Inflammatory macrophage (primary cell): ENCODE measurements at places on chromosomes 16 and 17.

DNA sequence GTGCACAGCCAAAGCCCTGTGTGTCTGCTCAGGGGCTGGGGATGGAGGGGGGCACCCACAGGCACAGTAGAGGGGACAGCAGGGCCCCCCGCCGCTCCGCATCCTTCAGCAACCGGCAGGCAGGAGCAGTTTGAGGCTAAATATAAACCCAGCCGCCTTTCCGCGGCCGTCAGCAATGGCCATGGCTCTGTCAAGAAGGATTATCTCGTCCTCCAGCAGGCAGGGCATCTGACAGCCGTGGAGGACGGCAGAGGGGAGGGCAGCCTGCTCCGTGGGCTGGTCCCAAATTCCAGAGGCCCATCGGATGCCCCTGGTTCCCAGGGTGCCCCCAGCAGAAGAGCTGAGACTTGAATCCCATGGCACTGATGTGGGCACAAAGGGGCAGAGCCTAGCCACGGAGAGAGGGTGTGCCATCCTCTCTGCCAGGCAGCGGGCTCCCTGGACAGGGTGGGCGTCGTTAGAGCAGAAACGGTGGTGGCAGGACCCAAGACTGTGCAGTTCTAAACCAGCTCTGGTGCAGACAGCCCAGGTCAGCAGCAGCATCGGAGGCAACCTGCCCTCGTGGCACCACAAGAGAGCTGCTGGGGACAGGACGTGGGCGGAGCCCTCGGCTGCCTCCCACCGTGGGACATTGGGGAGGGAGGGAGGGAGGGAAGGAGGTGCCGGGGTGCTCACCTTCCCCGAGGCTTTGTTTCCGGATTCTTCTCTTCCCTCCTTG lies 198.8 kb upstream of the CIBAR2 start:
- no peak for DNase-seq

DNA sequence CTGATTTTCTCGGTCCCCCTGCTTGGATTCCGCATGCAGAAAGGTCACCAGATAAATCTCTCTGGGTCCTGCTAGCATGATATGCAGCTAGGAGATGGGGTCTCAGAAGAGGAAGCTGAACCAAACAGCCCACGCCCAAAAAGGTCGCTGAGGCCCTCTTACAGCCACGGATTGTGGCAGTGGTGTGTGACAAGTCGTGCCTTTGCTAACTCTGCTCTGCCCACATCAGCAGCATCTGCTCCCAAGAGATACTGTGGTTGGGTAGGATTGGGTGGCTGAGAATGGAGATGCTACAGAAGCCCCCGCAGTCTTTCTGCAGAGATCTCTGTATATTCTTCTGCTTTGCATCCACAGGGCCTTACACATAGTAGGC lies 15.2 kb upstream of the SKAP1 start:
- DNase-seq = no peak

DNA sequence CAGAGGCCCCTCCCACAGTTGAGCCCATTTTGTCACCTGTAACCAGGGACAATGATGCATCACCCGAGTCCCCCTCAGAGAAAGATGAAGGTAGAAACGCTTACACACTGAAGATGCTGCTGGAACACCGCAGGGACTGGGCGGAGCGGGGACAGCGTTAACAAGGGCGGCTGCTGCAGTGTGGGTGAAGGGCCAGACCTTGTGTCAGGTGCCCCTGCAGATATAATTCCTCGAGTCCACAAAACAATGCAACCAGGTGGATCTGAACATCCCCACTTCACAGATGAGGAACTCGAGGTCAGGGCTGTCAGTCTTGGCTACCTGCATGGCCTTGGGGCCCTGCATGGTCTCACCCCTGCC lies 6.3 kb upstream of the MAPK7 start:
- no peak for DNase-seq

GRCh38 chr16:88503374-88503770 lies 50.3 kb downstream of the ZFPM1 start:
- DNase-seq = no peak

GRCh38 chr17:8900626-8901585 lies 33.4 kb upstream of the PIK3R6 start:
- DNase-seq = peak; percentile 67

DNA sequence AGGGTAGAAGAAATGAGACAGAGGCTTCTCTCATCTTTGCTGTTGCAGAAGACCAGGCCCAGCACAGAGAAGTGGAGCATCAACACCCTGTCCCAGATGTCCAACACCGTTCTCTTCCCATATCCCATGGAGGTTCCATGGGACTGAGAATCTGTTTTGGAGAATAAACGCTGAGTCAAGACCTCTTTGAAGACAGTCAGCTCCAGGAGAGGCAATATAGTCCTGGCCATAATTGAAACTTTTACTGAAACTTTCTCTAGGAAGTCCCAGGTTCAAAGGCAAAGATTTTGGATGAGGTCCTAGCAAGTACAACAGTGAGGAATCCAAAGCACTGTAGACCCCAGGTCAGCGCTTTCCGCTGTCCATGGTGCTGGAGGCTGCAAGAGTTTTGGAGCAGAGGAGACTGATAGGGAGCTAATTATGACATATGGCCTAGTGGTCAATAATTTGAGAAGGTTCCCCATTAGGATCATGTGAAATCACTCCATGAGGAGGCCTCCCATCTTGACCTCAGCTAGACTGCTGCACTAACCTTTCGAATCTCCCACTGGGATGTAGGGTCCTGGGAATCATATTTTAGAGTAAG lies 36.0 kb downstream of the OSBPL7 start:
- no peak for DNase-seq

GRCh38 chr17:16989230-16989952 lies 17.5 kb upstream of the TNFRSF13B start:
- DNase-seq = peak; percentile 14

DNA sequence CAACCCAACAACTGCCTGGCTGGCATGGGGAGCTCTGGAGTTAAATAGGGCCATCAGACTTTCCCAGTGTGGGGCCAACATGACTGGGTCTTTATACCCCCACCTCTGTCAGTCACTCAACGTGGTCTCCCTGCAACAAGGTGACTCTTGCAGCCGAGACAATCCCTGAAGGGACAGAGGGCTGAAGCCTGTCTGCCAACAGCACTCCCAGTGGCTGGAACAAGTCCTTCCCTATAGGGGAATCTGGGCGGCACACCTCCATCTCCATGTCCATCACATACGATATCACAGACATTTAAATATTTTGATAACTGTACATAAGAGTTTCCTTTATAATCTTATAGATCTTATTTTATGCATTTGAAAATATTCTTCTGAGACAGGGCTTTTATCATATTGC lies 4.8 kb upstream of the MAPT start:
- no peak for DNase-seq

- no peak for DNase-seq
Observed at GRCh38 chr17:72535346-72535745, 414.5 kb downstream of the SOX9 start.

DNA sequence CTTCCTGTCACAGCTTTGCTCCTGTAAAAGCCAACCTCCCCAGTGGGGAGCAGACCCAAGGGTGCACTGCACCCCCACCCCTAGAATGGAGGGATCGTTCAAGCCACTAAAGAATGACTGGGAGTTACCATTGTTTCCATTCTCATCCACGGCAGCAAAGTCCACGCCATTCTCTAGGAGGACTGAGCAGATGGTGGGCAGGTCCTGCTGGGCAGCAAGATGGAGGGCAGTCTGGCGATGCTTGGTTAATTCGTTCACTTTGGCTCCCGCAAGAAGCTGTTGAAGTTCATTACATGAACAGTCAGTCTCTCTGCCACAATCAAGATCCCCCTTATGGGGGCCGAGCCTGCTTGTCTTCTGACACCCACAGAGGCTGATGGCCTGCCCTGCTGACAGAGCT lies 30.8 kb downstream of the CYB5D2 start:
- DNase-seq = no peak

- DNase-seq = no peak
Observed at GRCh38 chr17:18173740-18174139, 9.9 kb upstream of the ALKBH5 start.

DNA sequence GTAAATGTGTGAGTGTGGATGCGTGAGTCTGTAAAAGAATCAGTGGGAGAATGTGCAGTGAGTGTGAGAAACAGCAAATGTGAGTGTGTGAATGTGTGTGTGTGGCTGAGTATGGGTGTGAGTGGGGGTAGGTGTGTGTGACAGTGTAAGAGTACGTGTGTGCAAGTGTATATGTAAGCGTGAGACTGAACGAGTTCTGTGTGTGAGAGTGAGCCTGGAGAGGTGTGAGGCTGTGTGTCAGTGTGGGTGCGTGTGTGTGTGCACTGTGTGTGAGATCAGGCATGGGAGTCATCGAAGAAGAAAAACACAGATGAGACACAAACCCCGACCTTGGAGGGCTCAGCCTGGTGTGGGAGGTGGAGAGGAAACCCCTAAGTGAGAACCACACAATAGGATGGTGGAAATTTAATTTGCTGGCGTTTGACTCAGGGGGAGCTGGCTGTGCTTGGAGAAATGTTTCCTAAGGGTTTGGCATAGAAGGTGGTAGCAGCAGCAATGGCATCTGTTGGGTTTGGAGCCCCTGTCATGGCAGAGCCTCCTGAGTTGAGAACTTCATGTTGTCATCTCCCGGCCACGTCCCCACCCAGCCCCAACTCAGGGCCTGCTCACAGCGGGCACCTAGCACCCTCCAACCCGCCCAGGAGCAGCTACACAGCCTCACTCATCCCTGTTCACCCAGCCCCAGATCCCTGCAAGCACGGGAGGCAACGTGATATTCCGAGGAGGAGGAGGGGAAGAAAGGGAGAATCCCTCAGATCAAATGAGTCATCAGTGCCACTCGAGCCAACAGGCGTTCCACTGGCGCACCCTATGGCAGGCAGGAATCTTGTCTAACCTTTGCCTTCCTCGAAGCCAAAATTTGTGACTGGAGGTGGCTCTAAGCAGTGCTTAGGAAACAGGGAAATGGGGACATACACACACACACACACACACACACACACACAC lies 14.3 kb upstream of the NUBP1 start:
- DNase-seq = no peak

DNA sequence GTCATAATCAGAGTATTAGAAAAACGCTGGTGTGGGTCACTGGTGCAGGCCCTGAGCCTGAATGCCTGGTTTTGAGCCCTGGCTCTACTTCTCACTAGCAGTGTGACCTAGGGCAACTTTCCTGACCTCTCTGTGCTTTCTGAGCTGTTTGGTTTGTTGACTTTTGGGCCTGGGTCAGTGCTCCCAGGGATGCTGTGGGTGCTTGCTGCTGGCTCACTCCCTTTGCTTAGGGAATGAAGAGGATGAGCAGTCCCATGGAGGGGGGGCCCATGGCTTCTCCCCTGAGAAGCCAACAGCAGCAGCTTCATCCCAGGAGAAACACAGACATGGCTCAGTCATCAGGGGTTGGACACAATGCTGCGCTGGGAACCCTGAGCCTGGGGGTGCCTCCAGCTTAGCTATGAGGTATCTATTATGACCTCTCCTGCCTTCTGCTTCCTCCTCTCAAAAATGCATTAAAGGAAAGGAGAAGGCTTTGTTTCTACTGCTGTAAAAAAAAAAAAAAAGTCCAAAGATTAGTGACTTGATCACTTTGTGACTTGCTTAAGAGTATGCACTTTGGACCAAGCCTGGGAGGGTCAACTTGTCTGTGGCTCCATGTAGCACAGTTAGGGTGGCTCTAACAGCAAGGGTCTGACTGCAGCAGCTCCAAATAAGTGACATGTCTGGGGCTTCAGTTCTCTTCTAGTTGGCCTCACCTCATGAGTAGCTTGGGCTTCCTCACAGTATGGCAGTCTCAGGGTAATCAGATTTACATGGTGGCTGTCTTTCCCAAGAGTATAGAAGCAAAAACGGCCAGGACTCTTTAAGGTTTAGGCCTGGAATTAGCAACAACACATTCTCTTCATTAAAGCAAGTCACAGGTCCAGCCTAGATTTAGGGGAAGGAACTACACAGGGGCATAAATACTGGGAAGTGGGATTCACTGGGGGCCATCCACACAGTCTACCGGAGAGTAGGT lies 13.0 kb downstream of the NKD1 start:
- DNase-seq = no peak

- no peak for DNase-seq
Observed at GRCh38 chr17:67950945-67951344, 45.3 kb downstream of the C17orf58 start.

- DNase-seq = no peak
Observed at GRCh38 chr16:17330044-17330443, 140.7 kb downstream of the XYLT1 start.

DNA sequence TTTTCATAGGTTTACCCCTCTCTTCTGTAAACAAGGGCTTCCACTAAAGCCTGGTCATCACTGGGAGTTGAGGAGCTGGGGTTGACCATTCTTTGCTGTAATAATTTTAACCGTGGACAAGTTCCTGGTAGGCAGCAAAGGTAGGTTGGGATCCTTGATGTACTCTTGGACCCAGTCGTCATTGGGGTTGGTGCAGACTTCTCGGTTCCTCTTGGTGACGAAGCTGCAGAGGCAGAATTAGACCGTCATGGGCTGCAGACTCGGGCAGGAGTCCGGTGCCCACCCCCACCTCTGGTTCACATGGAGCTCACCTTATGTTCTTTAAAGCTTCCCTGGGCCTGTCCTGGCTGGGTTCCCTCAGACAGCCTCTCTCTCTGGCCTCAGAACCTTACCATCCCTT lies 3.8 kb downstream of the CCL16 start:
- DNase-seq = no peak

DNA sequence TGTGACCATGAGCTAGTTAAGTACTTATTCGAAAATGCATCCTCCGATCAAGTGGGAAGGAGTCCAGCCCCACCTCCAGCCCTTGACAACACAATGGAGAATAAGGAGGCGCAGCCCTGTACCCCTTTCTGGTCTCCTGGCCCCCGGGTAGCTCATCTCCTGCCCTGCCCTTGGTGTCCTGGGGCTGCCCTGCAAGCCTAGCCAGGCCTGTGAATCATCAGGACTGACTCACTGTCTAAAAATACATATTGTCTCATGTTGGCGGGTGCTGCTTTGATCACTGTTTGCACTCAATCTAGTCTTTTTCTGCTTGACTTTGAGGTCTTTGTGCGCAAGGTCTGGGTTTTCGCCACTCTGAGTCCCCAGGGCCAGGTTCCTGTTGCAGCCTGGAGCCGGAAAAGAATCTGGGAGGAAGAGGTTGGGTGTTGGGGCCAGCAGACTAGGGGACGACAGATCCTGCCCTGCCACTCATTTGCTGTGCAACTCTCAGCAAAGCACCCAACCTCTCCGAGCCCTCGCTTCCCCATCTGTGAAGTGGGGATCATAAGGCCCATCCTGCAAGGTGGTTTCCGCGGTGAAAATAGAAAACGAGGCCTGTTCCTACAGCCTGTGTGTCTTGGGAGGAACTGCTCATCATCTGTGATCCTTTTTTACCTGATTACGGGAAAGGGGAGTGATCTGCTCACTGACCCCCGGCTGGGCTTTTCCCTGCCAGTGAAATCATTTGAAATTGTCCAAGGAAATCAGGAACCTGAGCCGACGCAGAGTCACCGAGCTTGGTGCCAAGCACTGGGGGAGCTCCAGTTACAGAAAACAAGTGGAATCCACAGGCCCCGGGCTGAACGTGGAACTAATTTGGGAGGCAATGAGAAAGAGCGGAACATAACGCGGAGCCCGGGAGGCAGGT lies 230.4 kb downstream of the PARN start:
- peak; percentile 7 for DNase-seq

GRCh38 chr17:30398328-30399041 lies 19.8 kb downstream of the CPD start:
- no peak for DNase-seq
